Kidney glomerular epithelial cell (primary cell): ENCODE measurements at places on chromosomes 12 and 14.

GRCh38 chr12:108570743-108571608, 8.6 kb downstream of the ISCU start:
- DNase-seq = peak; percentile 32

DNA sequence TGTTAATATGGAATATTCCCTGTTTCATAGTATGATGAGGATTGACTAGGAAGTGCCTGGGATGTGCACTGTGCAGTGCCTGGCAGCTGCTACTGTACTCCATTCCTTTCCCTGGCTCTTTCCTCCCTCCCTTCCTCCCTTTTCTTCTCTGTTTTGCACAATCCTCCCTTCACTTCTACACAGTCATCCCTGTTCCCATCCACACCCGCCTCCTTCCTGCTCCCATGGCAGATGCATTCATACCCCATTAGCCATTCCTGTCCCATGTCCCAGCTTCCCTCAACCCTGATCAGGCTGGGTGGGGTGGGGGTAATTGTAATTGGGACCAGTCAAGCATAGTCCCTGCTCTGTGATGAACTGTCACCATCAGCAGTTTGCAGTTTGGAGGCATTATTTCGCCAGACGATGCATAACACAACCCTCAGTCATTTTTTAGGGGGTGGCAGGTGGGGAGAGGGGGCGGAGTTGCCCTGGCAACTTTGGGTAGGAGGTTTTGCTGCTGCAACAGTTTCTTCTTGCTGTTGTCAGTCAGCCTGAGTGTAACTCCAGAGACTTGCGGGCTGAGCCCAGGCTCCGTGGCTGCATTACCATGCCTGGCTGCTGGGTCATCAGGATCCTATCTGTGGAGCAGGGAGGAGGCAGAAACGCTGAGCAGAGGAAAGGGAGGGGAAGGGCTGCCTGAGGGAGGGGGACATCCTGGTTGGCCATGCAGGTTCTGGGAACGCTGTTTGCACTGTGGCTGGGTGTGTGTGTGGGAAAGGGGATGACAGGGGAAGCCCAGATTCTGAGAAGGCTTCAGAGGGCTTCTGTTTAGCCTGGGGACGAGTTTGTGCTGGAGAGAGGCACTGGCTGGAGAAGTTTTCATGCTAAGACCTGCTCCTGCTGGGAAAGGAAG, 4.1 kb upstream of the KRT84 start:
- peak; percentile 27 for DNase-seq

DNA sequence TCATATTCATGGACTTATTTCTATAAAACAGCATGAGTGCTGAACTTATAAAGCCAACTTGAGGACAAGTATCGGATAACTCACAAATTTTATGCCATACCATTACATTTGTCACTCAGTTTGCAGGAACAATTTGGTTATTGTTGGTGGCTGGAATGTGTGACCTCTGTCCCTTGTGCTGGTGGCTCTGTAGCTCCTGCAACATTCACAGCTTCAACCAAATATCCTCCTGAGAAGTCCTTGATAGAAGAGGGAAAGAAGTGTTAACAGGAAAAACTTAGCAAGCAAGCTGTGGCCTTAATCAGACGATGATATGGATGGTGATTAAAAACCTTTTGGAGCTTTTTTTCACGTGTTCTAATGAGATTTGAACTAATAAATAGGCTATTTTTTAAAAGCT, 61.0 kb upstream of the DNM1L start:
- no peak for DNase-seq

DNA sequence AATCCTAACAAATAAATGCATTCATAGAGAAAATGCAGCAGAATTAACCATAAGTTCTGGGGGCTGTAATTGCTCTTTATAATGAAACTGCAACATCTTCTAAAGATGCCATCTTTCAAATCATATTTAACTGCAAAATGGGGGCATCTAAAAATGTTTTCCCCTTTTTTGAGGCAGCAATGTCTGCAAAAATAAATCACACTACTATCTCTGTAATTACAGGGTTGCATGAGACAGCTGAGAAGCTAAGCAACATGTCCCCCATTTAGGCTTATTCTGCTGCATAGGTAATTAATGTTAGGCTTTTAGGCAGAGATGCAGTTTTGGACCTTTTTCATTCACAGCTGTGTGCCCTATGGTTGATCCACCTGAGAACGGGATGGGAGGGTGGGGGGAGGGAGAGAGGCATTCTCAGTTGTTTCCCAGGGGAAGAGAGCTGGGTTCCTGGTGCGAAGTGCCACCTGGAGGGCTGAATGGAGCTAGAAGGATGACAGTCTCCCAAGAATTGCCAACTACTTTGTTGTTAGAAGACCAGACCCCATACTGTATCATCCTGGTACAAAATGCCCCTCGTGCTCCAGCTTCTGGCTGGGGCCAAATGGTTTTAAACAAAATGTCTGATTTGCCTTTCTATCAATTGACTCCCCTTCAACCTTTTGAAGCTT, 154.2 kb downstream of the APAF1 start:
- no peak for DNase-seq

DNA sequence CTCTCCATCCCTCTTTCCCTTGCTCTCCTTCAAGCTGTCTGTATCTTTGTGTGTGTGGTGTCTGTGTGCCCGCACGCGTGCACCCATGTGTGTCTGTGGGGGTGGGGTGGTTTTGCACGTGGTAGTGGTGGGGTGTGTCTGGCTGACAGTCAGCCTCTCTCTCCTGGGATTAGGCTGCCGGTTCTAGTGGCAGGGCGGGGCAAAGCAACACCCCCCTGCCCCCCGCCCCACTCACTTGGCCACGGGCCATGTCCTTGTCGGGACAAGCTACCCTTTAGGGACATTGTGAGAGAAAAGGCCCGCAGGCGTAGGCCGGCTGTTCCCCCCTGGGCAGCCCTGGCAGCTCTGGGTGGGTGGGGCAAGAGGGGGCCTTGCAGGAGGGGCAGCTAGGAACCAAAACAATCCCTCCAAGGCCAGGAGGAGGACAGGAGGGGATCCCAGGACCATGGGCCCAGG, 182.6 kb downstream of the ALG10 start:
- DNase-seq = no peak

- no peak for DNase-seq
These were observed 173.6 kb upstream of the ALG10B start for GRCh38 chr12:38142974-38143373.

- DNase-seq = no peak
These were observed 83.8 kb upstream of the PLEKHG7 start for GRCh38 chr12:92619026-92619425.

GRCh38 chr14:22475381-22475780, 113.6 kb downstream of the DAD1 start:
- no peak for DNase-seq

DNA sequence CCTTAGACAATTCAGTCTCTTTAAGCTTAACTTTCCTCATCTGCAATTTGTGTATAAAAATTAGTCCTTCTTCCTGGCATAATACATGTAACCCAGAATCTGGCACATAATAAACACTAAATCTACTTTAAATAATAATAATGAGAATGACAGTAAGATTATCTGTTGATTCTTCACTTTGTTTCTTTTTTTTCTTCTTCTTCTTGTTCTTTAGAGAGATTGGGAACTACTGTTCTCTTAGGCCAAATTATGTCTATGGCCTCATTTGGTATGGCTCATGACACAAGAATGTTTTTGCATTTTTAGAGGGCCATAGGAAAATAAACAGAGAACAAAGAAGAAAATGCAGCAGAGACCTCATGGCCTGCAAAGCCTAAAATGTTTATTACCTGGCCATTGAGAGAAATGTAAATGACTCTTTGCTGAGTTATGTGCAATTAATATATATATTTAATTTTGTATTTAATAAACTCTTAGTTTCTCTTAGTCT, 275.8 kb downstream of the SLC6A15 start:
- DNase-seq = no peak

GRCh38 chr14:27917896-27918295, 848.7 kb upstream of the FOXG1 start:
- DNase-seq = no peak

GRCh38 chr14:31936115-31936514, 141.0 kb upstream of the ARHGAP5 start:
- no peak for DNase-seq

GRCh38 chr12:13318231-13319015, 121.9 kb downstream of the EMP1 start:
- no peak for DNase-seq

- DNase-seq = no peak
These were observed 14.7 kb upstream of the BEGAIN start for GRCh38 chr14:100601914-100602313.

- DNase-seq = no peak
These were observed 27.8 kb downstream of the AREL1 start for GRCh38 chr14:74685056-74685455.

GRCh38 chr12:118690506-118690905, 290.8 kb upstream of the SRRM4 start:
- no peak for DNase-seq

DNA sequence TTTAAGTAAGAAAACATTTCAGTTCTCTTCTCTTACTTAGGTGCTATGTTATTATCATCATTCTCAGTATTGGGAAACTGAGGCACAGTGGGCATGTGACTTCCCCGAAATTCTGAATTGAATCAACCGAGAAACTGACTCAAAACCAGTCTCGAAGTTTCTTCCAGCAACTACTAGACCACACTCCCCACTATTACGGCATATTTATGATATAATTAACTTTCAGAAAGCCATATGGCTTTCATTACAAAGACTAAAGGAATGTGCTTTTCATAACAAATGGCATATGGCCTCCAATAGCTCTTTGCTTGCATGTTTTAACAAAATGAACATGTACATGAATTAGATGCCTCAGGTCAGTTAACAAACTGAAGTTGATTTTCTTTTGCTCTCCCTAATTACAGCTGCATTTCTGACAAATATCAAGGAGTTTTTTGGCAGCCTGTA, 182.9 kb upstream of the SLC38A2 start:
- DNase-seq = peak; percentile 53

- no peak for DNase-seq
These were observed 3.3 kb downstream of the KRT18 start for GRCh38 chr12:52952076-52952801.

- DNase-seq = no peak
These were observed 39.8 kb downstream of the NOPCHAP1 start for GRCh38 chr12:105025890-105026289.

GRCh38 chr12:104488374-104488773, 31.6 kb downstream of the CHST11 start:
- DNase-seq = no peak

DNA sequence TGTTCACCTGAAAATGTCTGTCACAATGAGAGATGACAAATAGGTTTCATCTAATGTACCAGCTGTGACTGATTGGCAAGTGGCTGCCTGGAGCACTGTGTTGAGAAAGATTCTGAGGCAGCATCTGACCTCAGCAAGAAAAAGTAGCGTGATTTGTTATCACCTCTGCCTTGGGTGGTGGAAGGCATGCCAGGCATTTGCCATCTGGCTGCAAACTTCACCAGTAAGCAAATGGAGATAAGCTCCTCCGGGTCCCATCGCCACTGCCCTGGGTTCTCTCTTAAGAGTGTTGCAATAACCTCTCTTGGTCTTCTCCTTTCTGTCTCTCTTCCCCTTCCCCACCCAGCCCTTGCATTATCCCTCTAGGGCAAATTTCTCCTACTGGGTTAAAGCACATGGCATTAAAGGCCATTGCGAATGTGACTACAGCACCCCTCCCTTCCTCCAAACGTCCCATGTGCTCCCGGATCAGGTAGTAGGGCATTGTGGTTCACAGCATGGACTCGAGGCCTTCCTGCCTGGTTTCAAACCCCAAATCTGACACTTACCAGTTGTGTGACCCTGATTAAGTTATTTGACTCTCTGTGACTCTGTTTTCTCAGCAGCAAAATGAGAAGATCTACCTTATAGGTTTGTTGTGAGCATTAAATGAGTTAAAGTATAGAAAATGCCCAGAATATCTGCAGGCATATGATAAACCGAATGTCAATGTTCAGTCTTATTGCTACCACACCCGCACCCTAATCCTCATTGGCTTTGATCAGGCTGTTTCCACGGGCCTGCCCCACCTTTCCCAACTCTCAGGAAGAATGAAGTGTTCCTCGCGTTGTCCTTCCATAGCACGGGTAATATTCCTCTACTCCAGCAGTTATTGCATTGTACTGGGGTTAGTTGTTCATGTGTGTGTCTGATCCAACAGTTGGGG, 8.2 kb upstream of the LGALS3 start:
- no peak for DNase-seq

- DNase-seq = no peak
These were observed 251.2 kb downstream of the ACSS3 start for GRCh38 chr12:81329085-81329484.

DNA sequence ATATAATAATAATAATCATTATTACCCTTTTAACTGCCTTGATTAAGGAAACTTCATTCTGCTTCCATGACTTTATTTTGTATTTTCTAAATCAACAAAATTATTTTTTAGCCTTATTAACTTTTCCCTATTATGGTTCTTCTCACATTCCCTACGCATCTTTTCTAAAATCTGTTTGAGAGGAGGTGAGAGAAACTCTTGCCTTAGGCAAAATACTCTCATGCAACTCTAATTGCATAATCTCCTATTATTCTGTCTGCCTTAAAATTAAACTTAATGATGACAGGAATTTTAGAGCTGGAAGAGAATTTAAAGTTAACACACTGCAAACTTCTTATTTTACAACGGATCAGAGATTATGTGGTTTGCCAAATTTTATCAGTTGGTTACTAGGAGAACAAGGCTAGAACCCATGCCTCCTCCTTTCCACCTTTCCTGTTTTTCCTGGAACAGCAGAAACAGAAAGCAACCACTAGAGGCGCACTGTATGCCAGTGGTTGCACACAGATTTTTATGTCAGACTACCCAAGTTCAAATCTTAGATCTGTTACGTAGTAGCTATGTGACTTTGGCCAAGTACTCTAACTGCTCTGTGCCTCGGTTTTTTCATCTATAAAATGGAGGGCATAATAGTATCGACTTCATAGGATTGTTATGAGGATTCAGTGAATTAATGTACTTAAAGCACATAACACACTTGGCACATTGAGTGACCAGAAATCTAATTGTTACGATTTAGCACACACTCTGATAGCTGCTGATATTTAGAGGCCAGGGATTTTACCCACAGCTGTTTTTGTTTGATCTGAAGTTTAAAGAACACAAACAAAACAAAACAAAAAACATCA, 4.3 kb upstream of the BRMS1L start:
- DNase-seq = peak; percentile 11

GRCh38 chr14:58738189-58738836, 100.6 kb downstream of the DACT1 start:
- peak; percentile 79 for DNase-seq

DNA sequence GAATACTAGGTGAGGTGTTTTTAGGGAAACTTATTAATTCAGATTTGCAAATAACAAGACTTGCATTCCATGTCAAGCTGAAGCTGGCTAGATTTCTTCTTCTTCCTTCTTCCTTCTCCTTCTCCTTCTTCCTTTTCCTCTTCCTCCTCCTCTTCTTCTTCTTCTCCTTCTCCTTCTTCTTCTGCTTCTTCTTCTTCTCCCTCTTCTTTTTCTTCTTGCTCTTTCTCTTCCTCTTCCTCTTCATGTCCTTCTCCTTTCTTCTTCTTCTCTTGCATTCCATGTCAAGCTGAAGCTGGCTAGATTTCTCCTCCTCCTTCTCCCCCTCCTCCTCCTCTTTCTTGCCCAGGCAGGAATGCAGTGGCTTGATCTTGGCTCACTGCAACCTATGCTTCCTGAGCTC, 297.8 kb downstream of the PRKD1 start:
- DNase-seq = no peak

GRCh38 chr14:72876710-72877063, 17.2 kb downstream of the DPF3 start:
- DNase-seq = no peak
